ENCODE measurements at places on chromosomes 1 and 21.

DNA sequence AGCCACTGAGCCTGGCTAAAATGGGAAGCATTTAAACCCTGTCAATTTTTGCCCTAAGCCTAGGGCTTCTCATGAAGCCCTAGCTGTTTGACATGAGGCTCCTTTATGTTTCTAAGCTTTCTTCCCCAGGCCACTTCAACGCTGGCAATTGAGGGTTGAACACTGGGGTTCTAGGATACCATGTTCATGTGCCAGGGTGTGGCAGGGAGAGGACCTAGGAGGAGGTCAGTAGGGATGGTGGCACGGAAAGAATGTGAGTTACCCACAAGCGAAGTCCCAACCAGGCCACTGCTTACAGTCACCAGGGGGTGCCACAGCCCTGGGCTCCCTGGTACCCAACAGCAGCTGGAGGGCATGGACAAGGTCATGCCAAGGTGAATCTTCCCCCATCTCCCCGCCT is 90.8 kb upstream of the AJAP1 start:
- DNase-seq, result no peak

DNA sequence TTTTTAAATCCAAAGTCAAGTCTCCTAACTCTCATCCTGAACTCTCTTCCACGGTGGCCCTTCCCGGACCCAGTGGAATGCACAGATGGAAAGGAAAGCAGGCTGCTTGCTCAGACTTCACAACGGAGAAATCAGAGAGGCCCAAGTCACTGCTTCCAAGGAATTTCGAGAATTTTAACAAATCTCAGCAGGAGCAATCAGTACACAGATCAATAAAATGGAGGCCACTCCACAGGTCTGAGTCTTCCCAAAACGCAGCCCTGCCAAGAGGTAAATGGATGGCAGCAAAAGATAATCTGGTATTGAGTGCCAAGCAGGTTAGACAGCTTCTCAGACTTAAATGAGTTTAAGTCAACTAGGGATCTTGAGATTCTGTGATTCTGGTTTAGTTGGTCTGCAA is 81.1 kb upstream of the TIAM1 start:
- DNase-seq, result no peak

GRCh38 chr21:39073717-39074116 is 109.5 kb downstream of the PSMG1 start:
- no peak for DNase-seq

GRCh38 chr1:177744906-177745305 is 225.0 kb downstream of the SEC16B start:
- DNase-seq, result no peak

DNA sequence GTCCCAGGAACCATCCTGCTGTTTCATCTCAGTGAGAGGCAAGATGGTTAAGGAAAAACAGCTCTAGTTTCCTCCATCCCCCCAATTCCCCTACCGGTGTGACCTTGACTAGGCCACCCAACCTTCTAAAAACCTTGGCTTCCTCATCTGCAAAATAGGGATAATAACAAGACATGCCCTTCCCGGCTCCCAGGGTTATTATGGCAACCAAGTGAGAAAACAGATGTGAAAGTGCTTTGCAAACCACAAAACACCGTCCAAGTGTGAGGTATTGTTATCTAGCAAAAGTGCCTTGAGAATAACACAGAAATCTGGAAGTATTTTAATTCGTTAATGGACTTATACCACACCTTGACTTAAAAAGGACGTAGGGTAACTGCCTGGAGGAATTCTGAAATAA is 62.7 kb downstream of the ITPKB start:
- DNase-seq, result no peak

- DNase-seq, result no peak
Measured at GRCh38 chr1:17973694-17974093, 133.9 kb upstream of the IGSF21 start.

GRCh38 chr1:17673329-17674072 is 81.6 kb upstream of the ACTL8 start:
- no peak for DNase-seq

DNA sequence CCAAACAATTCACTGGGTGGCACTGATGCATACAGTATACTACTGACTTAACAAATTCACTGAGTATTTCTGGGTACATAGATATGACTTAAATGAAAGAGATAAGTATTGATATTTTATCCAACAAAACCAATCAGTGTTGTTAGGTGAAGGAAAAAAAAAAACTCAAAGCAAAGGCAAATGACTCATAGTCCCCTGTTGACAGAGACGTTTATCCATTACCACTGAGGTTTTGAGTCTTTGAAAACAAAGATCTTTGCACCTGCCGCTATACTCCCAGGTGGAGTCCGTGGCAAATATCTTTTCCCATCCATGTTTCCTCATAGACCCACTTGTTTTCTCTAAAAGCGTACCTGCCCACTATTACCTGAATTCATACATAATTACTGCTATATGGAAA is 18.4 kb downstream of the DYNLT5 start:
- no peak for DNase-seq

- no peak for DNase-seq
Measured at GRCh38 chr1:107964336-107965109, 457 bp downstream of the VAV3 start.

GRCh38 chr21:42607525-42608102 is 45.8 kb upstream of the PDE9A start:
- no peak for DNase-seq

DNA sequence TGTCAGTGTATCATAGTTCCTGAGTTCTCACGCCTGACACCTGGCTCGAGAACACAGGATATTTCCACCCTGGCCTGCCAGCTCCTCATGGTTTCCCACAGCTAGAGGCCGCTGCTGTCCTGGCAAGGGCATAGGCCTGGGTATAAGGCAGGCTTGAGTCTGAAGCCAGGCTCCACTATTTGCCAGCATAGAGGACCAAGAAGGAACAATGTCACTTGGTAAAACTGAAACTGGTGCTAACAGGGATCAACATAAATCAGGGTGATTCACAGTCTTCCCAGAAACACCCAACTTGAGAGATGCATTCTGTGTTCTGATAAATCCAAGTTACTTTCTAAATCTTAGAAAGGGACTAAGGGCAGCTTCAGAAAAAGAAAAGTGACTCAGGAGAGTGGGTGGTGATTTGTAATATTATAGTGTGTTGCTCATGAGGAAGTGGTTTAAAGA is 6.9 kb upstream of the S100A2 start:
- DNase-seq, result no peak

DNA sequence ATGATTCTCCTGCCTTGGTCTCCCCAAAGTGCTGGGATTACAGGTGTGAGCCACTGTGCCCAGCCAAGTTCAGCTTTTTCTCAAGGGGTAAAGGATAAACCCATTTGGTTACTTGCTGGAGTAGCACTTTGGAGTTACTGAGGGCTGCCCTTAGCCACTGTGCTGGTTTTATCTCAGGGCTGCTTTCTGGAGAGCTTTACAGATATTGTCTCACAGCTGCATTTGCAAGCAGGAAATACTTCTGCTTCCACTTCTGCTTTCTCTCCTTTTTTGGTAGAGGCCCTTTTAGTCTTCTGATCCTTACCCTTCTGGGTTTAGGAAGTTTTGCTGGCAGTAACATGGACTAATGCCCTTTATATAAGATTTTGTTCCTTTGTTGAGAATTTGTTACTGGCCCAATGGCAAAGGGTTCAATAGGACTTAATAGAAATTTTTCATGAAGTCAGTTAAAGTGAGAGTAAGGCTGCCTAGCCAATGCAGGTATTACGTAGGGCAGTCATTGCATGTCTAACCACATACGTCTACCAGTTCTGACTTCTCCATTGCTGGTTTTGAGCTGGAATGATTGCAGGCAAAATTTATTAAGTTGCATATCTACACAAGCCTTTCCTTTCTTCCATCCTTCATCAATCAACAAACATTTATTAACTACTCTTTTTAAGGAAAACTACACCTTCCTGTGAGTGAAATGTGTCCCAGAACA is 24.4 kb downstream of the CAP1 start:
- no peak for DNase-seq

Measured in NCI-H1417 treated with DMSO at 0.1 percent for 48 hours (cell line).